ENCODE measurements at places on chromosomes 1 and 21.

DNA sequence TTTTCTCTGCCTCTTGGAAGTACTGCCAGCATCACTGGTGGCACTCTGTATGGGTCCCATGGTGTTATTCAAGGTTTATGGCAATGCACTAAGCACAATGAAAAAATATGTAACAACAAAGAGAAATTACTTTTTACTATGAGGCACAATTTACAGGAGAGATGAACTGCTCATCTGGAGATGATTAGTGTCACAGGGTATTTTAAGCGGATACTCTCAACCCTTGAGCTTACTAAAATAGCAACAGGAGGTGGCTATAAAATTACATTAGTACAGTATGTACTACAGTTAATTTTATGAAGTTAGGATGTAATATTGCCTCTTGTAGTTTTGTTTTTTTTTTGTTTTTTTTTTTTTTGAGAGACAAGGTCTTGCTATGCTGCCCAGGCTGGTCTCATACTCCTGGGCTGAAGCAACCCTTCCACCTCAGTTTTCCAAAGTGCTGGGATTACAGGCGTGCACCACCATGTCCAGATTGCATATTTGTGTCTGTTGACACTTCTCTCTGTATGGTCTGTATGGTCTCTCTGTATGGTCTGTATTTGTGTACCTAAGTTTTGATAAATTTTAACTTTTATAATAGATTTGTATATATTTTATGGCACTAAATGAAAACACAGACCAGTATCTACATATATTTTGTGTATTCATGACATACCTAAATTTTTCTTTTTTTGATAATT, 175.6 kb upstream of the HP1BP3 start:
- no peak for DNase-seq

- no peak for DNase-seq
Observed at GRCh38 chr1:33682371-33682770, 181.5 kb upstream of the HMGB4 start.

- DNase-seq = no peak
Observed at GRCh38 chr1:22828484-22829308, 118.1 kb downstream of the EPHB2 start.

GRCh38 chr1:234369784-234370183, 3.5 kb upstream of the COA6 start:
- DNase-seq = no peak

- DNase-seq = no peak
Observed at GRCh38 chr1:18607289-18607760, 23.3 kb upstream of the PAX7 start.

DNA sequence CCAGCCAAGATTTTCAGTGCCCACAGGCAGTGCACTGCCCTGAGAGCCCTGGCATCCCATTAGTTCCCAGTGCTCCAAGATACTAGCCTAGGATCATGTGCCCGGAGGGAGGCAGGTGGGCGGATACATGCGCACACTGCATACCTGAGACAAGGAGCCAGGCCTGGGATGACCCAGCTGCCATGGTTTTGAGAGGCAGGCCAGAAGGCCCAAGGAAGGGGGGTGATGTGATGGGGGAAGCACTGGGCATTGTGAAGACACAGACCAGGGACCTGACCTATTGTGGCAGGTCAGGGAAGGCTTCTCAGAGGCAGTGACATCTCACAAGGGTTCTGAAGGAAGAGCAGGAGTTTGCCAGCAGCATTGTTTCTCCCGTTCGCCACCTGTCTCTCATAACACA, 3.6 kb downstream of the ZC3H12A start:
- no peak for DNase-seq

DNA sequence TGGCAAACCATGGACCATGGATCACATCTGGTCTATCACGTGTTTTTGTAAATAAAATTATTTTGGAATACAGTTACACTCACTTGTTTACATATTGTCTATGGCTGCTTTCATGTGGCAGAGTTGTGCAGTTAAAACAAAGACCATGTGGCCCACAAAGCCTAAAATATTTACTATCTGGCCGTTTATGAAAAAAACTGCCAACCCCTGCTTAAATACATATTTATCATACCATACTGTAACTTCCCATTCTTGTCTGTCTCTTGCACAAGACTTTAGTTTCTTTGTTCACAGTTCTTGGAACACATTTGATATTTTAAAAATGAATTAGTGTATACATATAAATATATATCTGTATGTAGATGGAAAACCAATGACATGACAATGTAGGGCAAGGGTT, 141.5 kb downstream of the PAPPA2 start:
- no peak for DNase-seq

DNA sequence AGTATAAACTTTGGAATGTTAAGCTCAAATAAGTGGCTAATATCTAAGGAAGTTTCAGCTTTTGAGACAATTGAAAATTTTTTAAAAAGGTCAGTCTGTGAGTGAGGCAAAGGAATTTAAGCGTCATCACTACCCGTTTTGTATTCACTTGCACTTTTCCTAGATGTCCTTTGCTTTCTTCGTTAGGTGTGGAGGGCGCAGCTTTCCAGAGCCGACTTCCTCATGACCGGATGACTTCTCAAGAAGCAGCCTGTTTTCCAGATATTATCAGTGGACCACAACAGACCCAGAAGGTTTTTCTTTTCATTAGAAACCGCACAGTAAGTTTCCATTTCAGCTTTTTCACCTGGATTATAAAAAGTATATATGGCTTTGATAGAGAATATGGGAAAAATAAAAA, 30.9 kb downstream of the KDM1A start:
- no peak for DNase-seq

DNA sequence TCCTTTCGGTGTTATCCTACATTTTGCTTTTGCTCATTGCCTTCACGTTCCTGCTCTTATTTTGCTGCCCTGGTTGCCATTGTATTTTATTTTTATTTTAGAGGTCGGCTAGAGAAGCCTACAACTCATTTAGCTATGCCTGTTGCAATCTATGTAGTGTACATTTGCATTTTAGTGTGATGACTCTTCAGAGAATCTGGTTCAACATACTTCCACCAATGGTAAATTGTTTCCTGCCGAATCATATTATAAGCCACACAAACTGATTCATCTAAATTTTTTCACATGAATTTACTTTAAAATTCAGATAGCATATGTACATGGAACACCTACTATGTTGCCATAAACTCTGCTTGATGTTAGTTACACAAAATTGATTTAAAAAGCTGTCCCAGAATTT, 1596.9 kb downstream of the PLA2G4A start:
- no peak for DNase-seq

DNA sequence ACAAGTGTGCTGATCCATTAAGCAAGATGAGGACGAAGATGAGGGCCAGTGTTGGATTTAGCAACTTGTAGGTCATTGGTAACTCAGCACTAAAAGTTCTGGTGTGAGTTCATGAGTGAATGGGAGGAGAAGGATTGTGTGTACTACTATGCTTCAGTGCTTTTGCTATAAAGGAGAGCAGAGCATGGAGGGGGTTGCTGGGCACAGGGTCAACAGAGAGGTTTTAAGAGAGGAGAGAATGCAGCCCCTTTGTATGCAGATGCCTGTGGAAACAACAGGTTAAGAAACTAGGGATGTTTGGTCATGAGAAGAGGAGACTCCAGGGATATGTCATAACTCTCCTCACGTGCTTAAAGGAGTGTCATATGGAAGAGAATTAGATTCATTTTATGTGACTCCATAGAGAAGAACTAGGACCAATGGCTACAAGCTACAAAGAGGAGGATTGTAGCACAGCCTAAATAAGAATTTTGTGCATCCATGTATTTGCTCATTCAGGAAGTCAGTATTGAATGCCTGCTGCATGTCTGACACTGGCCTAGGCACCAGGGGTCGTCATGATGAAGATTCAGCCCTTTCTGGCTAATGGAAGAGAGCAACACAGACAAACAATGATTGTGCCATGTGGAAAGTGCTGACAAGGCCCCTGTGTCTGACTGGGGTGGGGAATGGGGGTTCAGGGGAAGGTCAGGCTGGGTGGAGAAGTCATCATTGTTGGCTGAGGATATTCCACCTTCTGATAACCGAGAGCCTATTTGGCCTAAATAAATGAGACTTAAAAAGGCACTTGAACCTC, 53.5 kb downstream of the KIRREL1 start:
- DNase-seq = no peak

GRCh38 chr21:43786300-43786806, 3.0 kb upstream of the RRP1 start:
- no peak for DNase-seq

- DNase-seq = no peak
Observed at GRCh38 chr1:228465571-228466146, 21.5 kb upstream of the RNF187 start.

GRCh38 chr1:42998386-42998785, 39.7 kb upstream of the SLC2A1 start:
- no peak for DNase-seq

GRCh38 chr21:38467911-38468310, 30.4 kb downstream of the ERG start:
- no peak for DNase-seq

GRCh38 chr21:31895077-31895835, 22.4 kb downstream of the HUNK start:
- no peak for DNase-seq

- no peak for DNase-seq
Observed at GRCh38 chr1:9317591-9318417, 25.1 kb downstream of the SPSB1 start.

DNA sequence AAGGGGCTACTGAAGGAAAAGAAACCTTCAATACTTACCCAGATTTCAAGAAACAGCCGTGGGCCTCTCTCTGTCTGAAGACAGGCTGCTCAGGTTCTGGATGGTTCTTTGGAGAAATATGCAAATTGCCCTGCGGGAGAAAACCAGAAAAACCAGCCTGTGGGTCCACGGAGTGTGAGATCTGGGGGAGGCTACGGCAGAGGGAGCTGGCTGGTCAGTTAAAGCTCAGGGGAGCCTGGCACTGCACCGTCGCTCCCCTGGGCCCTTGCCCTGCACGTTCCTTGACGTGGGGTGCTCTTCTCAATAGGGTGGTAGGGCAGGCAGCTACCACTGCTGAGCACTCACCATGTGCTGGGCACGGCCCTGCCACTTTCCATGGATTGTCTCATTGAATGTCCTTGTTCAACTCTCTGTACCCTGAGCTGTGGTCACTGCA, 12.7 kb downstream of the TMCO4 start:
- DNase-seq = no peak

- no peak for DNase-seq
Observed at GRCh38 chr1:245356891-245357585, 202.3 kb downstream of the KIF26B start.

DNA sequence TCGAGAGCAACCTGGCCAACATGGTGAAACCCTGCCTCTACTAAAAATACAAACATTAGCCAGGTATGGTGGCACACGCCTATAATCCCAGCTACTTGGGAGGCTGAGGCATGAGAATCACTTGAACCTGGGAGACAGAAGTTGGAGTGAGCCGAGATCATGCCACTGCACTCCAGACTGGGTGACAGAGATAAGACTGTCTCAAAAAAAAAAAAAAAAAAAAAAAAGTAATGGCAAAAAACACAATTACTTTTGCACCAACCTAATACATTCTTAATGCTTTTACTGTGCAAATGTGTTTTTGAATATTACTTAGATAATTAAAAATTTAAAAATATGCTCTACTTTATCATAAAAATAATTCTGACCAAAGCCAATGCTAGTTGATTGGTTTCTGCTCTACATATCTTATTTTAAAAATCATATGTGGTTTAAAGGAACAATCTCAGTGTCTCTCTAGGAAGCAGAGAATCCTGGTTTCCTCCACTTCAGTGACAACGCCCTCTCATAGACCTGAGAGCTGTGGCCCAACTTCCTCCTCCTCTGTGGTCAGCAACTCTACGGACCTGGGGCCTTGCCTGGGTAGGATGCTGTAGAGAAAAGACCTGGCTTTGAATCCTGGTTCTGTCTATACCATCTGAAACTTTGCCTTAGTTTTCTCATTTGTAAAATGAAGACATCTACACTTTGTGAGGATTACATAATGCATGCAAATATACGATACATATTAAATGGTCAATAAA, 64.7 kb downstream of the TGFBR3 start:
- DNase-seq = no peak

DNA sequence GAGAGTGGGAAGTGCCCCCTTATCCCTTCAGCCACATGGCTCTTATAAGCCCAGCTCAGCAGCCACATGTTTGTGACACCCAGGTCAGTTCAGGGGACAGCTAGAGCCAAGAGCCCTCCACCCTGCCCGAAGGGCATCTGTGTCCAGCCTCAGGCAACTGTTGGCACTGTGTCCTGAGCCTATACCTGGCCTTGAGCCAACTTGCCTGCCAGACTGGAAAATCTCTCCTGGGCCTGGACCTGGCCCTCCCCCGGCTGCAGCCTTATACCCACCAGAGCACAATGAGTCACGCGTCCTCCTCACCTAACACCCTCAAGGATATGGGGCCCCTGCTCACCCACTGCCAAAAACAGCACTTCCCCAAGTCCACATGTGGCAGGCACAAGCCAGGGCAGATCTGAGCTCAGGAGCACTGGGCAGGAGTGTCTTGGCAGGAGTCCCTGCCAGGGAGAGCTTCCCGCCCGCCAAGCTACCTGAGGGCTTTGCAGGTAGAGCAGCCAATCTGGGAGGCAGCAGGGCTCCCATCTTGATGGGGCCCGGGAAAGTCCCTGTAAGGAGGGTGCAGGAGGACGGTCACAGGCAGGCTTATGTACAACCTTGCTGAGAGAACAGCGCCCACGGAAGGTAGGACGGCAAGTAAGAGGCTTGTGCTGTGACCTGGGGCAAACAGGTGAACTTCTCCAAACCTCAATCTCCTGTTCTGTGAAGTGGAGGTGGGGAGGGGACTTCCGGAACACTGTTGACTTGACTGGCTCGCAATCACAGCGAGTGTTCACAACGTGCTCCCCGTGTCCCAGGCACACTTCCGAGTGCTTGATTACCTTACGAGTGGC, 19.8 kb upstream of the HSPG2 start:
- no peak for DNase-seq

- no peak for DNase-seq
Observed at GRCh38 chr1:53259932-53260331, 21.6 kb upstream of the MAGOH start.

DNA sequence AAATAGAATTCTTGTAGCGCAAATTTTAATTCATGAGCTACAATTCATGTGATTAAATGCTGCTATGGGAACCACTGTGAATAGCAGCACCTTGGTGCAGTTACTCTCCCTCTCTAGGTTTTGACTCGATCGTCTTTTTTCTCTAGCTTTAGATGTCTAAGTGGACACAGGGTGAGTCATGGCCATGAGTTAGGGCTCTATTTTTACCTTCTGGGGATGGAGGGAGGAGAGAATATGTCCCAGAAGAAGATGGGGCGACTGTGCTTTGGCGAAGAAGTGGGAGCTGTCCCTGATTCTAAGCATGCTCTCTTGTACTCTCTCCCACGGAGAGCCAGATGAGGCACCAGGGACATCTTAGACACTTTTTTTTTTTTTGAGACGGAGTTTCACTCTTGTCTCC, 1.6 kb upstream of the OR2B11 start:
- DNase-seq = no peak

DNA sequence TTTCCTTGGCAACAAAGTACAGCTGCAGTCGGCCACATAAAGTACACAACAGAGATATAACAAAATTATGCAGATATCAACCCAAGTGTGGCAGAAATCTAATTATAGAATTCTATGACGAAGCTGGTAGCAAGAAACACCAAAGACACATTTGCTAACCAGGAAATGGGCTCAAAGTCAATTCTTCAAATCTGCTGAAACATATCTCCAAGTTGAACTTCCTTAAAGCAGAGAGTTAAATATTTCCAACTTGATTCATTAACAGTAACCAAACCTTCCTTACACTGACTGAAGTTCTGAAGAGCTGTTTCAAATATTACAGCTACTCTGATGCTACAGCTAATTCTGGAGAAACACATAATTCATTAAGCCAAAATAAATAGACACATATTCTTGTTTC, 67.6 kb upstream of the SDC3 start:
- no peak for DNase-seq
